Activated T-helper 2 cell treated with anti-CD3 and anti-CD28 coated beads, Interferon-gamma antibody, Interleukin-2, Interleukin-4, amounts not matched to agents 10 μg/mL and 5 μg/mL and 100 μg/mL, durations not matched to agents 14 hours and 24 hours and 36 hours (primary cell): ENCODE measurements at places on chromosomes 3 and 15. TPM values are rescaled to one million over a fixed set of nuclear protein-coding genes. Genes with fewer than 3 reads are reported as not detected.

DNA sequence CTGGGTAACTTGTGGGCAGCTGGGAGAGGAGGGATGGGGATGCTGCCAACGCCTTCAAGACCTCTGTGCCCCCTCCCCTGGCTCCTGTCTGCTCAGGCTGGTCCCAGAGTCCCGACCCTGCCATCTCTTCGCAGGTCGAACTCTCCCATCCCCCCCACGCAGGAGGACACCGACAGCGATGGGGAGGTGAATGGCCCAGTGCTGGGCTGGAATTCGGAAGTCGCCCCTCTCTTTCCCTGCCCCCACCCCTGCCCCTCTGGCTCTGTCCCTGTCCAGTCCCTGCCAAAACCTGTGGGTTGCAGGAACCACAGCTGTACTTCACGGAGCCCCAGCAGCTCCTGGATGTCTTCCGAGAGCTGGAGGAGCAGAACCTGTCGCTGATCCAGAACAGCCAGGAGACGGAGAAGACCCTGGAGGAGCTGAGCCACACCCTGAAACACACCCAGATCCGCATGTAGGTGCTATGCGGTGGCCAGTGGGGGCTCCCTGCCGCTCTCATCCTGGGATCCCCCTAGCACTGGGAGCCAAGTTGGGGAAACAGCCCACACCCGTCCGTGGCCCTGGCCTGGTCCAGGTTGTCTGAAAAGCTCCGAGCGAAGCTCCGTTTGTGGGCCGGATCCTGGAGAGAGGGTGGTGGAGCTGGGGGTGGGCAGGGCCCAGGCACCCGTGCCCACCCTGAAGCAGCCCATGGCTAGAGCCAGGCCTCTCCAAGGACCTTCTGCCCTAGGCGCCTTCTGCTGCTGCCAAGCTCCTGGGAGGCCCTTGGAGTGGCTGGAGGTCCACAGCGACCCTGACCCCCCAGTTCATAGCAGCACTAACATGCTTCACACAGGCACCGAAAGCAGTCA is 28.7 kb downstream of the CFAP100 start:
- H3K4me3 ChIP-seq, result no peak overlapping the region
- H3K36me3 ChIP-seq, result no peaks in the 10 kb centered on the region
- H3K27me3 ChIP-seq, result no peaks in the 10 kb centered on the region

DNA sequence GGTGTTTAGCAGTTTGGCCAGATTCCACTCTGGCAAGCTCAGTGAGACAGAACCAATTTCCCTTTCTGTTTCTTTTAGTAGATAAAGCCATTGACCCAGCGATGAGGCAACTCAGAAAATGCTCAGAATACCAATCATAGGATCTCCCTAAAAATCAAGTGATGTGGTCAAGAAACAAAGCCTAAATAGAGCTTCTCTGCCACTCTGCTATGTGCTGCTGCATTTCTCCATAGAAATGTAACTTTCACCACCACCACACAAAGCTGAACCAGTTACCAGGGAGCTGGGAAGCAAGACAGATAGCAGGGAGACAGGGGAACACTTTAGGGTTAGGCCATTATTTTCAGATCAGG is 109.8 kb downstream of the RPL22L1 start:
- H3K4me3 ChIP-seq, result no peak overlapping the region
- H3K36me3 ChIP-seq, result no peaks in the 10 kb centered on the region
- no peak for DNase-seq
- H3K4me1 ChIP-seq, result no peaks in the 10 kb centered on the region
- H3K27me3 ChIP-seq, result peaks cover 3% of the 10 kb centered on the region

GRCh38 chr3:147890114-147890513 is 480.9 kb downstream of the ZIC1 start:
- no peaks in the 10 kb centered on the region for H3K4me1 ChIP-seq
- no peak overlapping the region for H3K4me3 ChIP-seq
- H3K36me3 ChIP-seq, result no peaks in the 10 kb centered on the region
- no peak overlapping the region for H3K27ac ChIP-seq
- H3K27me3 ChIP-seq, result no peaks in the 10 kb centered on the region

GRCh38 chr3:59563072-59563605 is 513.3 kb upstream of the CFAP20DC start:
- peaks cover 3% of the 10 kb centered on the region for H3K36me3 ChIP-seq
- DNase-seq, result no peak
- H3K4me3 ChIP-seq, result no peak overlapping the region
- H3K4me1 ChIP-seq, result peaks cover 31% of the 10 kb centered on the region
- no peak overlapping the region for H3K27ac ChIP-seq

DNA sequence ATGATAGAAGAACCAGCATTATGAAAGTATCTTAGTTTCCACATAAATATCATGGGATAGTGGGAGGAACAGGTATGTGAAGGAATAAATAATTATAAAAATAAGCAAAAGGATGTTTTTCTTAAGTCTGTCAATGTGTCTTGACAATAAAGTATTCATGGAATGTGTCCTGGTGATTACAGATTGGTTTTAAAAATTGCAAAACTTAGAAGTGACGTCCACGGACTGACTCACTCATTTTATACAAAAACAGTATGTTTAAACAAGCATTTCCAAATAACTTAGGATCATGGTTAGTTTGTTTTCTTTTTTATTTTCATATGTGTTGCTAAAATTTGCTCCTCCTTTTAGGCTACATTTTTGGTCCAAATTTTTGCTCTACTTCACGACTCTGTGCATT is 687.0 kb upstream of the NECTIN3 start:
- H3K27ac ChIP-seq, result no peak overlapping the region
- no peaks in the 10 kb centered on the region for H3K27me3 ChIP-seq
- no peak for DNase-seq
- H3K4me3 ChIP-seq, result no peak overlapping the region
- H3K4me1 ChIP-seq, result no peaks in the 10 kb centered on the region

The PTH1R gene
- not detected in 2 replicates for total RNA-seq

The SLC28A1 gene
- total RNA-seq, result not detected in 2 replicates
